NCI-H69 (cell line): ENCODE measurements at places on chromosomes 4 and X.

DNA sequence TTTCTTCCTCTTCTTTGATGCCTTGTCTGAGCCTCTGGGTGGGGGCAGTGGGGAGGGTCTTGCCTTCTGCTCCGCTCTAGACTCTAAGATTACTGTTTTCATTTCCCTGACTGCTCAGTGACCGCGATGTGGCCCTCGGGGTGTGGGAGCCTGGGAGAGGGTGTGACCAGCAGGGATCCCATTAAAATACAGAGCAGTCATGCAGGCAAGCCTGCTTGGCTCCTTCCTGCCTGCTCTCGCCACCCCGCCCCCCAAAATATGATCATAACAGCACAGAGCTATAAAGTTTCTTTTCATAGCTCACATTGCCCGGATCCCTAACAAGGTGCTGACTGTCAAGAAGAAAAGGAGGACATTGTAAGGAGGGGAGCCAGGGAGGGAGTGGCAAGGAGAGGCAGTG, 332.9 kb downstream of the RAB28 start:
- DNase-seq: peak; percentile 82

- DNase-seq: no peak
These were observed 226.0 kb upstream of the PPP1R2C start for GRCh38 chrX:43003939-43004338.

DNA sequence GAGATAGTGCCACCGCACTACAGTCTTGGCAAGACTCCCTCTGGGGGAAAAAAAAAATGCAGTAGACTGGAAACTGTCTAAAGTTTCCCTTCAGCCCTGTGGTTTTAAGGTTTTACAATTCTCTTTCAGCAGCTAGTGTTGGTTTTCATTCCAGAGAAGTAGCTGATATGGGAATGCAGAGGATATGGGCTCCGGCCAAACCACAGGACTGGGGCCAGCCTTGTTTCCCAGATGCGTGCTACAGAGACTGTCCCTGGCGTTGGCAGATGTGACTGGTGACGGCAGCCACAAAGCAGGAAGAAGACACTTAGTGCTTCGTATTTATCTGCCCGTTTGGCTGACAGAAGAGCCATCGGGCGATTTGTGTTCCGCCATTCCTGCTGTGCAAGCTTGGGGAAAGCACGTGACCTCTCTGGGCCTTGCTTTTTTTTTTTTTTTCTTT, 43.2 kb downstream of the ZBTB49 start:
- no peak for DNase-seq

GRCh38 chr4:43766648-43767047, 682.0 kb downstream of the KCTD8 start:
- no peak for DNase-seq

GRCh38 chrX:7266288-7266687, 118.3 kb upstream of the PUDP start:
- no peak for DNase-seq

- peak; percentile 30 for DNase-seq
These were observed 20.5 kb downstream of the TMEM187 start for GRCh38 chrX:153993079-153993478.

DNA sequence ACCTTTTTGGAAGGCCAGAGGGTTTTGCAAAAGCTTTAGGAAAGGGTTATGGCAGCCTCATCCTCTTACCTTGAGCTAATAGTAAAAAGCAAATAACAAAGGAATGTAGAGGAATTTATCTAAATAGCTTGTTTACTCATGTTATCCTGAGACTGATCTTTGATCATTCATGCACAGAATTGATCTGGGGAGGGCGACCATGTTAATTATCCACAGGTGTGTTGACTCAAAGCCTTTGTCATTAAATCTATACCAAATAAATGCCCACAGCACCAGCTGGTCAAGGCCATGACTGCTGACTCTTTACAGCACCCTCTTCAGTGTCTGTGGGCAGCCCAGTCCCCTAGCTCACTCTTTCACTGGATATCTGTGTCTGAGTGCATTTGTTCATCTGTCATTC, 22.8 kb upstream of the DCLK2 start:
- no peak for DNase-seq

DNA sequence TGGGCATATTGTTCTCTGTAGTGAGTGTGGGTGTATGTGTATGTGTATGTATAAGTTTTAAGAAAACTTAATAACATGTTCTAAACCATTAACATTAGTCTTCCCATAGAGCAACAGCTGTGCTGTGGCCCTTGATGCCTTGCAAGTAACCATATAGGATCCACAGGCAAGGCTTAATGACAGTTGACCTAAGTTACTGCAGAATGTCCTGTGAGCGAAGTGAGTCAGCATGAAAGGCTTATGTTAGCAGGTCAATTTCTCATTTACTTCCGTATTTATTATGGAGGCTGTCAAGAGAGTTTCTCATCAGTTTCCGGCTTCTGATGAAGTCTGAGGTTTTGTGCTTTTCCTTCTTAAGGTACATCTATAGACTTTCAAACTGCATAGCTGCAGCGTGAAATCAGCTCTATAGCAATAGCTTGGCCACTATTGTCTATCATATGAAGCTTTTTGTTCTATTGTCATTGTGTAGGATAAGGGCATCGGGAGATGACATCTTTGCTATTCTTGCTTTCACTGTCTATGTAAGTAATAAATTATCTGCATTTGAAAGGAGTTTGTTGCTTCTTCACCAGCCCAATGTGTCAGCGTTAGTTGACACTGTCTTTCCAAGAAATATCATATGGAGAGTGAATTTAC, 1153.4 kb upstream of the AGA start:
- DNase-seq: no peak

DNA sequence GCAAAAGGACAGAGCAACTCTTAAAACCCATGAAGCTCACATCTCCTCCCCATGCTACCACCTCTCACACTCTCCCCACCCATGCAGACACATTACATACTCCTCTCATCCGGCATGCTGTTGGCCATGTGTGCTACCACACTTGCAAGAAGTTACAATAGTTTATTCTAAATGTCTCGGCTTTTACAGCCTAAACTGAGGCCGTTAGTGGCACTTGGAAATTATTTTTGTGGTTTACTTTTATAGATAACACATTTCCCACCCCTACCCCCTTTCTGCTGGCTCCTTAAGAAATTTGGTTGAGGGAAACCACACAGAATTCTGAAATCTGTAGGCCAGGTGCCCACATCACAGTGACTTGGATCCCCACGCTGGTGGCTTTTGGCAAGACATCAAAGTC, 141.1 kb upstream of the HHIP start:
- DNase-seq: no peak

DNA sequence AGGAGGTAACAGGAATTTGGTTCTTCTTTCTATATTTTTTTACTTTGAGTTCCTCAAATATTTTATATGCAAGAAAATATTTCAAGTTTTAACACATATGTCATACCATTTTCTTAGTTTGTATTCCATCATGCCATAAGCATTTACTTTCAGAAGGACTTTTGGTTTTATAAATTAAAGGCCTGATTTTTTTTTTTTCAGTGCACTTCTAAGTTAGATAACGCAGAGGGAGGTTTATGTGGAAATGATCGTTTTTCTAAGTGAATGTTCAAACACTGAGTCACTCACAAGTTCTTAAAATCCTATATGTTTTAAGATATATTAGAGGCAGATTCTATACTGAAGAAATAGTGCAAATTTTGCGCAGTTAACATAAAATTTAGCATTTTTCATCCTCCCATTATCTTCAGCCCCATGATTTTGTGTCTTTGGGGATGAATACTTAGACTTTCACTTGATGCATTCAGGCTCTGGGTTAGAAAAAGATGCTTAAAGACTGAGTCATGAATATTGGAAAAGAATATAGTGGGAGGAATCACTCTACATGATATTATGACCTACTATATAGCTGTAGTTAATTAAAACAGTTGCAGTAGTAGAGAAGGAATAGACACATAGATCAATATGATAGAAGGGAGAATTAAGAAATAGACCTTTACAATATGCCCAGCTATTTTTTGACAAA, 54.9 kb downstream of the COL4A5 start:
- DNase-seq: no peak

- DNase-seq: no peak
These were observed 7.7 kb downstream of the NAT8L start for GRCh38 chr4:2066571-2067445.

- no peak for DNase-seq
These were observed 325.5 kb downstream of the BCOR start for GRCh38 chrX:39772057-39772832.

DNA sequence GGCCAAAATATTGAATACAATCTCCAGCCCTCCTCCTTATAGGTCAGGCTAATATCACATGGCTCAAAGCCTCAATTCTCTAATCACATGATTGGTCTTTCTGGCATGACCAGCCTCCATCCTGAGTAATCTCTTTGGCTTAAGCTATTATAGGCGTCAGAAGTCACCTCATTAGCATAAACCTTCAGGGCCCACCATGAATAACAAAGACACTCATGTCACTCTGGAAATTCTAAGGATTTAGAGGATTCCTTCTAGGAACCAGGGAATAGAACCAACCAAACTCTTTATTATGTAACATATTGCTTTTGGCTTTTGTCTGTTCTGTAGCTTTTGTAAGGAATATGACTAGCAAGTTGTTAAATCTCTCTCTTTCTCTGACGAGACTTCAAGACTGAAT, 109.2 kb upstream of the IGFBP7 start:
- DNase-seq: no peak

GRCh38 chr4:109672169-109672930, 30.9 kb downstream of the CASP6 start:
- DNase-seq: no peak

DNA sequence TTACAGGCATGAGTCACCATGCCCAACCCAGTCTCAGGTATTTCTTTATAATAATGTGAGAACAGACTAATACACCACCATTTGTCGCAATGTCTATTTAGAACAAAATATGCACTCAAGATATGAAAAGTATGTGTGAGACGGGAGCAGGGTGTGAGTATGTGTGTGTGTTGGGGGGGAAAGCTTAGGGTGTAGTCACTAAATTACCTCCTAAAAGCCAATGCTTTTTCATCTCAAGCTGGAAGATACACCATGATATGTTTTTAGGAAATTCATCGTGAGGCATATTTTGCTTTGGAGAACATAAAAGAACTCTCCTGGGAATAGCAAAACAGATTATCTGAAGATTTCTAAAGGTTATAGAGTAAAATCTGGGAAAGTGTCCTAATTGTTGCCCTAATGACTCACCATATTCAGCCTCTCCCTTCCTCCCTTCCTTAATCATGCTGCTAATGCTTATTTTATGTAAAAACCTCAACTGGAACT, 262.7 kb downstream of the PDHA2 start:
- no peak for DNase-seq

- DNase-seq: no peak
These were observed 525.7 kb downstream of the RAB28 start for GRCh38 chr4:12958436-12958835.

DNA sequence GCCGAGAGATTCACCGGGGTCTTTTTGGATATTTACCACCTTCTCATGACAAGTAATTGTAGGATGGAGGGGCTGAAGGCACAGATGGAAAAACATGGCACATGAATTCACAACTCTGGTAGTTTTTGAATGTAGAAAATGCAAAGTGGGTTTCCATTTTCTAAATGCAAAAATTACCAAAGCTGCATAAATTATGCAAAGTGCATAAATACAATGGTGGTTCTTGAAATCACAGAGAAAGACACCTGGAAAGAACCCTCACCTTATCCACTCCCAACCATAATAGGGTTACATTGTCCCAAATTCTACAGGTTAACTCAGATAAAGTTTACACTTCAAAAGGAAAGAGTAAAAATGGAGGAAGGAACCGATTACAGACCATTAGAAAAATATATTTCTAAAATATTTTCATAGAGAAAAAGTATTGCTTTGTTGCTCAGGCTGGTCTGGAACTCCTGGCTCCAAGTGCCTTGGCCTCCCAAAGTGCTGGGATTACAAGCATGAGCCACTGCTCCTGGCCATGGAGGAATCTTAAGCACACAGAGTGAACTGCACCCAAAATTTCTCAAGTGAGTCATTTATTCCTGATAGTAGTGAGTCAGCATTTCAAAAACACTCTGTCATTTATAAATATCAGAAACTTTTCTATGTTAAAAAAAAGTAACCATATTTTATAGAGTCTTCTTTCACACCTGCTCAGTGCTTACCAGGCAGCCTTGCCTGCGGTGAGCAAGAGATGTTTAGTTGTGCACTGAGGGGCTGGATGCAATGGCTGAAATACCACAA, 101.4 kb downstream of the FIP1L1 start:
- DNase-seq: no peak

DNA sequence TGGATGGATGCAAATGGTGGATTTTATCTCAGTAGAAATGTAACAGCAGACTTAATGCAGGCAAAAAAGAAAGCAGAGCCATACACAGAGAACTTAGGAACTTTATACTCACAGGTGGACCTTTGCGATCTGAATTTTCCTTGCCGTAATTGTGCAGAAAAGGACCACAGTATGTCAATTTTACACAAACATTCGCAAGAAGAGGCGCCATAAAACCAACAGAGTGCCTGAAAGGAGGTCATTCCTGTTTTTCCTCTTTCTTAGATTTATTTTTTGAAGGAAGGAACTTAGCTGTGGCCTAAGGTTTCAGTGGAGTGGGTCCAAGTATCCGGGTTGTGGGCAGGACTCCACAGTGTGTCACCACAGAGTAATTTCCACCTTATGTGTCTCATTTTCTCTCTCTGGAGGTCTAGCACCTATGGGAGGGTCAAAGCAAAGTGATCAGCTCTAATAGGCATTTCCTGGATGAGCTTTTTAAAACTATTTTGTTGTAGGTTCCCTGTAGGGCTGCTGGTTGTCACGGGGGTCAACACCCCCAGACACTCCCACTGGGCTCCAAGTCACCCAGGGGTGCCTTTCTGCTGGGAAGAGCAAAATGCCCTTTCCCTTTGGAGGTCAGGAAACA, 24.7 kb upstream of the PBDC1 start:
- DNase-seq: peak; percentile 17

GRCh38 chr4:4269856-4270255, 20.1 kb downstream of the LYAR start:
- no peak for DNase-seq

DNA sequence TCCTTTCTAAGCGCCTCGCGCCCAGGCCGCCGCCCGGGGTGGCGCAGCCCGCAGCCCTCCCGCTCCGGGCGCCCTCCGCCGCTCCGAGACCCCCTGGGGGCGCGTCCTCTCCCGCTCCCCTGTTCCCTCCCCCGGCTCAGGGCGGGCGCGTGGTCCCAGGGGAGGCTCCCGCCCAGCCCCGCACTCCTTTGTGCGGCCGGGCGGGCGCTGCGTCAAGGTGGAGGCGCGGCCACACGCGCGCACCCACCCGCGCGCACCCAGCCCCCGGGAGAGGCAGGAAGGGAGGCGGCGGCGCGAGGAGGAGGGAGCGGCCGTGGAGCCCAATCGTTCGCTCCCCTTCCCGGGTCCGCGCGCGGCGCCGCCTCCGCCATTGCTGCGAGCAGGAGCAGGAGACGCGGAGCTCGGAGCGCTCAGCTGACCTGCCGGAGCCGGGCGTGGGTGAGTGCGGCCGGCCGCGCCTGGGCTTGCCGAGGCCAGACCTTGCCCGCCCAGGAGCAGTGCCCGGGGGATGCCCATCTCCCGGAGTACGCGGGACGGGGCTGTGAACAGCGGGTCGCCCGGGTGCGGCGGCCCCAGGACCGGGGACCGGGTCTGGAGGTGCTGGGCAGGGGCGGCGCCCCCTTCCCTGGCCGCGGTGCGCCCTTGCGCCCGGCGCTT, at the start of gene NSG1:
Gene NSG1 (plus strand): TSS at position 367 of the 657 bp plus-strand sequence. CDS start 528 bp downstream, outside the sequence.
- peak; percentile 67 for DNase-seq

- DNase-seq: peak; percentile 75
These were observed at the start of gene EFHC2 for GRCh38 chrX:44343412-44344141. Gene EFHC2, minus strand, starts transcription at chrX:44343672. Its CDS starts 84 bp downstream, at chrX:44343588.
